NCI-H345 (cell line): ENCODE measurements at places on chromosomes 16 and 17.
A peak's percentile ranks its signal among the peaks of the same experiment; 100 is the strongest.

DNA sequence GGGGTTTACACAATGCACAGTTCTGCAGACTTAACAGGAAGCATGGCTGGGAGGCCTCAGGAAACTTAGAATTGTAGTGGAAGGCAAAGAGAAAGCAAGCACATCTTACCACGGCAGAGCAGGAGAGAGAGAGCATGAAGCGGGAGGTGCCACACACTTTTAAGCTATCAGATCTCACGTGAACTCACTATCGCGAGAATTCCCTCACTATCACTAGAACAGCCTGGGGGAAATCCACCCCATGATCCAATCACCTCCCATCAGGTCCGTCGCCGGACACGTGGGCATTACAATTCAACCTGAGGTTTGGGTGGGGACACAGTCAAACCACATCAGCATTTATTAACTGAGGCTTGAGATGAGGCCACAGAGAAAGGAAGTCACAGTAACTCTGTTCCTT, 326.7 kb downstream of the C16orf95 start:
- DNase-seq, result no peak

- no peak for DNase-seq
These were observed 22.0 kb downstream of the CAMKK1 start for GRCh38 chr17:3870871-3871306.

DNA sequence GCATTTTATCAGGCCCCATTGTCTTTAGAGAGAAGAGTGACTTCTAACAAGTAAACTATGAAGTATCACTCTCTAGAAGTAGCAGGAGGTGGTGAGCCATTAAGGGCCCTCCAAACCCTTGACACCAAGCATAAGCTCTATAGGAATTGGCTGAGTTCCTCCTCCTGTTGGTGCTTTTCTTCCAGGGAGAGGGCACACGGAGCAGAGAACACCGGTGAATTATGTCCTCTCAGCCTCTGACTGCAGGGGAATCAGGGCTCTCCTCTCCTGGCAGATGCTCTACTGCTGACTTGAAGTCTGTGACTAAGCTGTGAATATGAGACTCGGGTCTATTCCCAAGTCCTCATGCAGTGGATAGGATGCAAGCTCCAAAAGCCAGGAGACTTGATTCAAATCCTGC, 32.3 kb downstream of the CHD9 start:
- peak; percentile 23 for DNase-seq

DNA sequence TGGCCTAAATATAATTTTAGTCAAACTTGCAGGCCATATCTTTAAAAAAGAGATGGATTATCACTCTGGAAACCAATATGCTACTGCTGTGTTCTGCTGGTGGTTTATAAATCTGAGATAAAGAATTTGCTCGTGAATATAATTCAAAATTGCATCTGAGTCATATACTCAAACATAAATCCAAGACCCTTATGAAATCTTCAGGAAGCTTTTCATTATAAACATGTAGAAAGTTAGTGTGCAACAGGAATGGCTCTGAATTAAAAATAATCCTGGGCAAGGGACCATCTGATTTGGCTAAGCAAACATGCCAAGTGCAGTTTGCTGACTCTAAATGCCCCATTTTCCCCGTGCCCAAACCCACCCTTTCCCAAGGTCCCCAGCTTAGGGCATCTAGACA, 57.3 kb downstream of the TEX2 start:
- DNase-seq, result no peak

DNA sequence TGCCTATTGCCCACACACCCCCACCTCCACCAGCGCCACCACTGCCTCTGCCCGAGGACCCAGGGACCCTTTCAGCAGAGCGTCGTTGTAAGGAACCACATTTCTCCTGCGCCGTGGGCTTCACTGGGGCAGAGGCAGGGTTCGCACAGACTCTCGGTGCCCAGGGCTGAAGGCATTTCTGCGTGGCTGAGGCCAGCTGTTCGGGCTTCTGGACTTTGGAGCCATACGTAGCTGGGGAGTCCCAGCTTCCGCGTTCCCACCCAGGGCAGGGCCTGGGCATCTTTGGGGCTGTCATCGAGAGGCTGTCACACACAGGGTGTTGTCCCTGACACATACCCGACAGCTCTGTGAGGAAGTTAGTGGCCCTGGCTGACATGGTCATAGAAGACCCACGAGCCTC, 16.0 kb upstream of the SMIM5 start:
- DNase-seq, result no peak

GRCh38 chr17:80024206-80024972, 11.3 kb downstream of the TBC1D16 start:
- no peak for DNase-seq

- DNase-seq, result no peak
These were observed 2.8 kb downstream of the ADGRG1 start for GRCh38 chr16:57630931-57631845.

DNA sequence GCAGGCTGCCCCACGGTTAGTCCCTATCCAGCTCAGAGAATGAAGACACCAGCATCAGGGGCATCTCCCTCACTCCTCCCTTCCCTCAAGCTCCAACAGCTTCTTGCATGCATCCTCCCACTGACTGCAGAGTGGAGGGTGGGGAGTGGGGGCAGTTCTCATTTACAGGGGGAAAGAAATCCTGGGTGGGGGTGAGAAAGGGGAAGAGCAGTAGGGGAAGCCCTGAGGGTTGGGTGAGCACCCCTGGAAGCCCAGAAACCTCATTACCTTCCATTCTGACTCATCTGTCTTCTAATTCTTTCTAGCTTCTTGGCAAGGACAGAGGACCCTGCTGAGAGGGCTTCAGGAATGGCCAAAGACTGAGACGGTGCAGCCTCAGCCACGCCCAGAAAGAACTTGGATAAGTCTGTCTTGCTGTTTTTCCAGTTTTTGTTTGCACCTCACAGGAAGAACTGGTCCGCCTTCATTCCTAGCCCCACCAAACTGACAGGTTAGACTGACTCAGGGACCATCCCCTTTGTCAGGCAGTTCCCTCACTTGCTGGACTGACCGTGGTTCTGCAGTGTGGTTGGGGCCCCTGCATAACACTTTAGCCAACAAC, 52.5 kb upstream of the WSB1 start:
- no peak for DNase-seq

DNA sequence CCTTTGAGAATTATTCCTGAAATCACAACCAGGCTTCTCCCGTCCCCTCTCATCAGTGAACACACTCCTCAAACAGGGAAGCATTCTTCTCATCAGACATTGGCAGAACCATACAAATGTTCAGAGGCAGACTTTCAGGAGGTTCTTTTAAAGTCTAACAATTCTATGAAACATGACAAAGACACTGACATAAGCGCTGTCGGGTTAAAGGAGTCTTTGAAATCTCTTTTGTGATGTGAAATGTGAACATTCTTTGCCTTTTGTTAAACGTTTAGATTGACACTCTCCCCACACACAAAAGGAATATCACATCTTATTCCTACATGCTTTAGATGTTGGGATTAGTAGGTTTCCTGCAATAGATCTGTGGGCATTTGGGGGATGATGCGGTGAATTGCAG, 63.9 kb downstream of the NETO2 start:
- no peak for DNase-seq

GRCh38 chr16:14117051-14117450, 45.9 kb downstream of the MRTFB start:
- DNase-seq, result no peak

DNA sequence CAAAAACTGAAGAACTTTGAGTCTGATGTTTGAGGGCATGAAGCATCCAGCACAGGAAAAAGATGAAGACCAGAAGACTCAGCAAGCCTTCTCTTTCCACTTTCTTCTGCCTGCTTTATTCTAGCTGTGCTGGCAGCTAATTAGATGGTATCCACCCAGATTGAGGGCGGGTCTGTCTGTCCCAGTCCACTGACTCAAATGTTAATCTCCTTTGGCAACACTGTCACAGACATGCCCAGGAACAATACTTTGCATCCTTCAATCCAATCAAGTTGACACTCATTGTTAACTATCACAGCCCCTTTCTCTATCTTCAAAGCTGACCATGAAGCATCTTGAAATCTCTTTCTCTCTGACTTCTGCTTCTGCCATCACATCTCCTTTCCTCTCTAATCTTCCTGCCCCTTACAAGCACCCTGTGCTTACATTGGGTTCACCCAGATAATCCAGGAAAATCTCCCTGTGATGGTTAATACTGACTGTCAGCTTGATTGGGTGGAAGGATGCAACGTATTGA, 115.9 kb upstream of the CDH13 start:
- no peak for DNase-seq

GRCh38 chr16:50718761-50719400, 23.0 kb upstream of the CYLD start:
- no peak for DNase-seq

DNA sequence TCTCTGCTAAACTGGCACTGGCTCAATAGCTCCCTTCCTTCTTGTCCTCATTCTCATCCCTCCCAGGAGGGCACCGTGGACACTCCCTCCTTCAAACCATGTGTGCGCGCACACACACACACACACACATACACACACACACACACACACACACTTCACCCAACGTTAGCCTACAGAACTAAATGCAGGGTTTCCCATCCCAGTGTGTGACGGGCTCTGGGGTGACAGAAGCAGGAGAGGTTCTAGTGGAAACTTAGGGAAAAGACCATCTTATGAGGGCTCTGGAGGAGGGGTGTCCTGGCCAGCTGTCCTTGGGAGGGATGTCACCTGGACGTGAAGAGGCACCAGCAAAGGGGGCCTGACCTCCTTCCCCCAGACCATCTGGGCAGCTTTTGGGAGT, 19.7 kb downstream of the OSBPL7 start:
- no peak for DNase-seq

GRCh38 chr16:4420505-4421105, 4.2 kb upstream of the CORO7 start:
- DNase-seq, result no peak

DNA sequence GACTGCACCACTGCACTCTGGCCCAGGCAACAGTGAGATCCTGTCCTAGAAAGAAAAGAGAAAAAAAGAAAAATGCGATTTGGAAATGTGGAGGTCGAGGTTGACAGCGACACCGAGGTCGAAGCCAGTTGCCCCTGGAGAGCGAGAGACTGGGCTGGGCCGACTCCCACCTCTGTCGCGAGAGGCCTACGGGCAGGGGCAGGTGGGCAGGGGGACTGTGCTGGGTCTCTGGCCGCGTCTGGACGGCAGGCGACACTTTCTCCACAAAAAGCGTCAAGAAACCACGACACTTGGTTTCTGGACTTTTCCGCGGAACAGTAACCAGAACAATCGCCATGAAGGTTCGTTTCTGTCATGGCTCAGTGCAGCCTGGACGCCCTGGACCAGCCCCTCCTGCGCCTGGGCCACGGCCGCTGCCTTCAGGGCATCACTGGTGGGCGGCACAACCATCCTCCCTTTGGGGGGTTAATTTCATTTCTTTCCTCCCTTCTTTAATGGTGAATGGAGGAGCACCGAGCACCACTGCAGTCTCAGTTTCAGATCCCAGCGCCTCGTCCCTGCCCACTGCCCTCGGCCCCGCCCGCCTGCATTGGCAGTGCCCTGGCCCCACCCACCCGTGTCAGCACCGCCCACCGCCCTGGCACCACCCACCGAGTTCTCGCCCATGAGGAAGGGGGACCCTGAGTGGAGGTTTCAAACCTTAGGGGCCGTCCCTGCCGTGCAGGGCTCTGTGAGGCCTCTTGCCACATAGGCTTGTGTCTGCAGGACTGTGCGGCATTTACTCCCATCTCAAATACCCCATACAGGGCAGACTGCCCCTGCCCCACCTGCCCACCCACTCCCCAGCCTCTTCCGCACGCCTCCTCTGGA, 18.5 kb upstream of the CDH15 start:
- no peak for DNase-seq

DNA sequence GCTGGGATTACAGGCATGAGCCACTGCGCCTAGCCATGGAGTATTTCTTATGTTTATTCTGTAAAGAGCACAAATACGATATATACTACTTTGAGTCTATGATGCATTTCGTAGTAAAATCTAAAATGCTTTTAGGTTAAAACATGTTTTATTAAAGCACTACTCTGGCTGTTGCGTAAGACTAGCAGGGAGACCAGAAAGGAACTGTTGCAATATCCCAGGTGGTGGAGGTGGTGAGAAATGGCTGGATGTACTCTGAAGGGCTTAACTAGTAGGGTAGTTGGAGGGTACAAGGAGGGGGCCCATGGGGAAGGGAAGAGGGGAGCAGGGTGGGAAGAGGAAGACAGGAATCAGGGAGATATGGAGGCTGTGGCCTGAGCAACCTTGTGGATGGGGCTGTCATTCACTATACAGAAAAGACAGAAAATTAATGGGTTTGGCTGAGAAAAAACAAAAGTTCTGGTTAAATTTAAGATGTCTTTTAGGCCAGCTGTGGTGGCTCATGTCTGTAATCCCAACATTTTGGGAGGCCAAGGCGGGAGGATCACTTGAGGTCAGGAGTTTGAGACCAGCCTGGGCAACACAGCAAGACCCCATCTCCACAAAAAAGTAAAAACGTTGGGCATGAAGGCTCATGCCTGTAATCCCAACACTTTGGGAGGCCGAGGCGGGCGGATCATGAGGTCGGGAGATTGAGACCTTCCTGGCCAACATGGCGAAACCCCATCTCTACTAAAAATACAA, 35.8 kb downstream of the ST3GAL2 start:
- DNase-seq, result no peak

DNA sequence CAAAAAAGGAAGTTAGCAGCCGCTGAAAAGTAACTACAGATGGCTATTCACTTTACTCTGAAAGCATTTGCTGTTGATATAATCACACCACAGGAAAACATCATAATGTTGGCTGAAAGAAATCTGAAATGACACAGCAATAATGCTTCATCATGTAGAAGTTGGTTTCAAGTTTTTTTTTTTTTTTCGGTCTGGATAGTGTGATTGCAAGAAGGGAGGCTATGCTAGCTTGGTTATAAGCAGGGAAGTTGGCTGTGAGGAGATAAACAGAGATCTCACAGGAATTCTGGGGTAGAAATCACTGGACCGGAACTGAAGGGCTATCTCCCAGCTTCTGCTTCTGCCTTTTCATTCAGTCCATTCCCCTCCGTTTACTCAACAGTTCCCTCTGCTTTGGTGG, 57.9 kb downstream of the MYO1D start:
- DNase-seq, result no peak
